ENCODE measurements at places on chromosomes 3 and 15.
A peak's percentile ranks its signal among the peaks of the same experiment; 100 is the strongest.

- no peak for DNase-seq
These were observed 137.6 kb downstream of the RPLP1 start for GRCh38 chr15:69590201-69590710.

- DNase-seq, result no peak
These were observed 228.1 kb downstream of the ADAMTS9 start for GRCh38 chr3:64459711-64460110.

- DNase-seq, result no peak
These were observed 83.6 kb downstream of the NSUN3 start for GRCh38 chr3:94146455-94146854.

DNA sequence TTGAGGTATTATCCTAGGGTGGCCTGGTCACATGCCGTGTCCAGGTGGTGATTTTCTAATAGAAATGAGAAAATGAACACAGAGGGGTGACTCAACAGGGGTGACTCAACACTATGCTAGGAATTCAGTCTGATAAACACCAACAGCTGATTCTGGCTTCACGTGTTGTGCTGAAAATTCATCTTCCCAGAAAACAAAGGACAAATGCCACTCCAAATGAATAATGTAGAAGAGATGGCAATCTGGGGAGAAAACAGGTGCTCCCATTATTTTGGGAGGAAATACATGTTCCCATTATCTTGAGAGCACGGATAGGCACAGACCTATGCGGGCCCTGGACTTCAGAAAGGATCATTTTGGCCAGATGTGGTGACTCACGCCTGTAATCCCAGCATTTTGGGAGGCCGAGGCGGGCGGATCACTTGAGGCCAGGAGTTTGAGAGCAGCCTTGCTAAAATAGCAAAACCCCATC, 101.2 kb upstream of the MEX3B start:
- peak; percentile 75 for DNase-seq

DNA sequence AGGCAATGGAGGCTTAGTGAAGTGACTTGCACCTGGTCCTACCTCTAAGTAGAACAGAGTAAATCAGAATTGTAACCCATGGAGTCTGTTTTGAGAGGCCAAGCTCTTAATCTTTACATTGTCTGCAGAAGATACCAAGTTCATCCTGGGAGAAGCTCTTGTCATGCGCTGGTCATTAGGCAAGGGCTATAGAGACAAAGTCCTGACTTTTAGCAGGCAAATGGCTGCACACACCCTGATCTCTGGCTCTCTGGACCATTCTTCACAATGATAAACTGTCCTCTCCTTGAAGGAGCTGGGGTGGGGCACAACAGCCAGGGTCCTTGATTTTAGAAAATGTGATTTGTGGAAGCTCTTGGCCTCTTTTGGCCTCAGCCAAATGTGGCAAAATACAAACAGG, 65.4 kb downstream of the MCTP2 start:
- no peak for DNase-seq

DNA sequence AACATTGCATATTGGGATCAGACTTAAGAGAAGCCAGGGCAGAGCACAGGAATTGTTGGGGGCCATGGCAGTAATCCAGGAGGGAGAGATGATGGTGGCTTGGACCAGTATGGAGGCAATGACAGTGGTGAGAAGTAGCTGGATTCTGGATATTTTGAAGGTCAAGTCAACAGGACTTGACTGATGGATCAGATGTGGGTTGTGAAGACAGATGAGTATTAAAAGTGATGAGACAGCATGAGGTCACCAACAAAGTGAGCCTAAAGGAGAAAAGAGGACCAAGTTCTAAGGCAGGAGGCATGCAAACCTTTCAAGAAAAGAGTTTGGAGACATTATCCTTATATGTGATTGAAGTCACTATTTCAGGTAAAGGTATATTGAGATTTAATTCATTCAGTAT, 56.6 kb upstream of the TIPARP start:
- DNase-seq, result no peak

- DNase-seq, result no peak
These were observed 6.1 kb upstream of the HHATL start for GRCh38 chr3:42708611-42709151.

DNA sequence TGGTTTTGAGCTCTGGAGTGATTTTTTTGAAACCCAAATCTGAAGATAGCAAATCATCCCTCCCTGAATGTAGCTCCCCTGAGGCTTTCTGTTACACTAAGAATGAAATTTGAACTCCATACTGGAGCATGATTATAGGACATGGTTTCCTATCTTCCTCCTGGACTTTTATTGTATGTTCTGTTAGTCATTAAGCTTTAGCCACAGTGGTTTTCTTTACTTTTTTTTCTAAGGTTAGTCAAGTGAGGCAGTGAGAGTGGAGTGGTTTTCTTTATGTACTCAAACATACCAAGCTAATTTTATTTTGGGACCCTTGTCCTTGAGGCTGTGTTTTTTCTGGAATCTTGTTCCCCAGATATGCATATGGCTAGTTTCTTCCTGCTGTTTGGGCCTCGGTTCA, 55.2 kb upstream of the FRMD4B start:
- no peak for DNase-seq

GRCh38 chr15:80920271-80920699, 69.3 kb downstream of the MESD start:
- no peak for DNase-seq

GRCh38 chr3:156189927-156190326, 69.5 kb downstream of the KCNAB1 start:
- no peak for DNase-seq

DNA sequence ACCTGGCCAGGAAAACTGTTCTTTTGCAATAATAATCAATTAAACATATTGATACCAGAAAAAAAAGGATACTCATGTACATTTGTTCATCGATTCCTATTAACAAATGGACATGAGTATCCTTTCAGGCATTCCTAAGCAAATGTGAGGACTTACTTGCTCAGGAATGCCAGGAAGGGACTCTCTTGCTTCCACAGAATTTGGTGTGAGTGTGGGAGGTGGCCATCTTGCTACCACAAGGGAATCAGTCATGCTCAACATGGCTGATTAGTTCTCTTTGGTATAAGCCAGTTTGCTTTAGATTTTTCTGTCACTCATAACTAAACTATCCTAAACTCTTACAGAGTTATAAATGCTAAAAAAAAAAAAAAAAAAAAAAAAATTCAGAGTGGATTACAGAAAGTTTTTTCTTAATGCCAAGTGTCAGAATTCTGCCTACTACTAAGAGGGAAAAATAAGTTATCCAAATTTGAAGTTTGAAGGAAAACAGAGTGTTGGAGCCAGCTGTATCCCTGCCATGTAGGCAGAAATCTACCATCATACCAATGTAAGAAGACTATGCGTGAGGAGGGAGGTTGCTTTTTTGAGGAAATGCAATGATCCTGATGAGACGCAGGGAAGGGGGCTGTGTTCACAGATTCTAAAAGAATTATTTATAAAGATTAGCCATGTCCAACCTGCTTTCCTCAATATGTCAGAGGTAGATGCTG, 98.7 kb downstream of the PLD1 start:
- no peak for DNase-seq

- no peak for DNase-seq
These were observed 524.2 kb downstream of the NLGN1 start for GRCh38 chr3:173921732-173922131.

DNA sequence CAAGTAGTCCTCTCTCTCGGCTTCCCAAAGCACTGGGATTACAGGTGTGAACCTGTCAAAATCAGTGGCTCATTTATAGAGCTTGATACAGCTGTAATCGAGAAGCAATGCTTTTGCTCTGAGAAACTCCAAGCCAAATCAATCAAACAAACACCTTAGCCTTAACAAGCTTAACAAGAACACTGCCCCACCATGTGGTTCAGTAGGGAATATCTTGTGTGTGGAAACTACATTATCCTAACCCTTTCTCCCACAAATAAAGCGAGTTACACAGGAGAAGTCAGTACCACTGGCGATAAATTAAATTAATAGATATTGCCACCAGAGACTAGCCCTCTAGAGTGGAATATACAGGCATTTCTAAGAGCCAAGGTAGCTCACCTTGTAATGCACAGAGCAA, 13.9 kb downstream of the CDAN1 start:
- DNase-seq, result no peak

GRCh38 chr15:66865622-66866611, 163.9 kb downstream of the SMAD6 start:
- no peak for DNase-seq

- peak; percentile 56 for DNase-seq
These were observed 39.2 kb upstream of the BCL2A1 start for GRCh38 chr15:80010131-80010673.

DNA sequence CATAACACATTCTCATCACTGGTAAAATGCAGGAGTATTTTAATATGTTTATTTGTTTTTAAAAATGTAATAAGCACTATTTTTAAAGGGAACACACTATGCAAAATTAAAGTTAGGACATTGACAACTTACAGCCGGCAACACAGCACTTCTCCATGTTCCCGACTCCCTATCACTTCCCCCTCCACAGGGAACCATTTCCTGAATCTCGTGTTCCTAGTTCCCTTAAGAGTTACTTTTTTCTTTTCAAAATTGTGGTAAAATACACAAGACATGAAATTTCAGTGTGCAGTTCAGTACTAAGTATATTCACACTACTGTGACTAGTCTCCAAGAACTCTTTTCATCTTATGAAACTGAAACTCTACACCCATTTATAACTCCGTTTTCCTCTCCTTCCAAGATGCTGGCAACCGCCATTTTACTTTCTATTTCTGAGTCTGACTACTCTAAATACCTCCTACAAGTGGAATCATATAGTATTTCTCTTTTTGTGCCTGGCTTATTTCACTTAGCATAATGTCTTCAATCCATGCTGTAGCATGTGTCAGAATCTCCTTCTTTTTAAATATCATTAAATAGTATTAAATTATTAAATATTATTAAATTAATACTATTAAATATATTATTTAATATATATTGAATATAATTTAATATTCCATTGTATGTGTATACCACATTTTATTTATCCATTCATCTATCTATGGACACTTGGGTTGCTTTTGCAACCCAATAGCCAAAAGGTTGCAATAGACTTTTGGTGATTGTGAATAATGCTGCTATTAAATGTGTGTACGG, 25.9 kb upstream of the UBE2Q2 start:
- DNase-seq, result no peak

- DNase-seq, result no peak
These were observed 39.6 kb downstream of the FAM3D start for GRCh38 chr3:58626841-58627569.

- DNase-seq, result no peak
These were observed 469.7 kb downstream of the PDCD6IP start for GRCh38 chr3:34268032-34268709.

- no peak for DNase-seq
These were observed 6.9 kb downstream of the COL7A1 start for GRCh38 chr3:48588230-48588629.

- DNase-seq, result no peak
These were observed 24.9 kb downstream of the NXPE3 start for GRCh38 chr3:101803939-101804338.

GRCh38 chr3:64638981-64639481, 48.8 kb downstream of the ADAMTS9 start:
- no peak for DNase-seq

GRCh38 chr15:29988701-29989100, 94.1 kb upstream of the GOLGA8J start:
- no peak for DNase-seq

GRCh38 chr3:49636883-49637609, 37.1 kb upstream of the APEH start:
- peak; percentile 54 for DNase-seq

GRCh38 chr3:86229086-86229774, 761.7 kb downstream of the VGLL3 start:
- DNase-seq, result no peak

GRCh38 chr3:166071-166470, 30.5 kb upstream of the CHL1 start:
- DNase-seq, result no peak

DNA sequence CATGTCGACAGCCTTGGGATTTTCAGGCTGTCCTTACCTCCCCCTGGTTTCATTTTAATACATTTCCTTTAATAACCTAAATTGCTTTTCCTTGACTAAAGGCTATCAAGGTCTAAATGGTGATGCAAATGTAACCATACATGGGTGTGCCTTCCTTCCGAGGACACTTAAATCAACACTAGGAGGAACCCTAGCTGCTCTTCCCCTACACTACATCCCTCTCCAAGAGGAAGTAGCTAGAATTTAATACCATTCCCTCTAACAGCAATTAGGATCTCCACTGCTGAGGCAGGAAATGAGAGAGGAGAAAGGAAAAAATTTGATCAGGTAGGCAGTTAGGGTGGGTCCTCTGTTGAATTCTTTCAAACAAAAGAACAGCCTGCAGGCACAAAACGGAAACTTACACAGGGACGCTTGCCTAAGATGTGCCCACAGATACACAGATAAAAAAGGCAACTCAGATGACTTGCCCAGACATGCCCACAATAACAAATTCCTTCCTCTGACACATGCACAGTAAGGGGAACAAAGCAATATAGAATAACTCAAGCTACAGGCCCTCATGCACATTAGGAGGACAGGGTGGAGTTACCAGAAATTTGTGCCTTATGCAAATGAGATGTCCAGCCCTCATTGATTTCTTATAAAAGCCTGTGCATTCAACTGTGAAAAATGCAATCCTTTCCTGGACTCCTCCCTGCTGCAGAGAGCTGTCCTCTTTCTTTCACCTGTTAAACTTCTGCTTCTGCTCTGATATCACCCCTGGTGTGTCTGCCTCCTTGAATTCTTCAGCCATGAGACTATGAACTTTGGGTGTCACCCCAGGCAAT, 1024.4 kb upstream of the CADM2 start:
- peak; percentile 56 for DNase-seq

GRCh38 chr3:172739462-172739861, 11.1 kb upstream of the ECT2 start:
- DNase-seq, result no peak

GRCh38 chr3:105214590-105214989, 152.1 kb upstream of the ALCAM start:
- DNase-seq, result no peak

- no peak for DNase-seq
These were observed 190.8 kb downstream of the PDCD6IP start for GRCh38 chr3:33989229-33989628.

DNA sequence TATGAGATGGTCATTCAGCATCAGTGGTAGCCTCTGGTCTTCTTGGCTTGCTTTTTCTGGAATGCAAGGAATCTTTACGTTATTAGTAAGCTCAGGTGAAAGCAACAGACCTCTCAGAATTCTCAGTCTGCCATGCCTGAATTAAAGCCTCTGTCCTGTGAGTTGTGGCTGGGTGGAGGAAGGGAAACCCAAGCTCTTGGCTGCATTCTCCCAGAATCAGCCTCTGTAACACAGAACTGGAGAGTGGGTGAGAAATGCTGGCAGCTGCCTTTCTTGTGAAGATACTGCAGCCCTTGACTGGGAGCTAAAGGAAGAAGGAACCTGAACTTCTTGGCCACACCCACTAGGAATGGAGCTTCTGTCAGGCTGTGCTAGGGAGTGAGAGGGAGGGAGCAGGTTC, 505.8 kb downstream of the EPHA3 start:
- DNase-seq, result no peak

DNA sequence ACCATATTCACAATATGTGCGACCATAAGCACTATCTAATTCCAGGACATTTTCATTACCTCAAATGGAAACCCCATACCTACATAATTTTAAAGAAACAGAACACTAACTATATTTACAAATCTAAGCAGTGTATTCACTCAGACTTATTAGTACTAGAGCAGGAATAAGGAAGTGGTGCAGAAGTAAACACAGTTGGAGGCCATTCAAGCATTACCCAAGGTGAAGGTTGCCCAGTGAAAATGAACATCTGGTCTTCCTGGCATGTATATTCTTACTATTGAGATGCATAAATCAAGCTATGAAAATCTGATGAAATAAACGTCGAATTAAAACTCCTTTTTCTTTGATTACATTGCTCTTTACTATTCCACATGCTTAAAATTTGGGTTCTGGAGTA, 78.9 kb upstream of the TTC14 start:
- DNase-seq, result no peak

- DNase-seq, result no peak
These were observed 2.8 kb downstream of the BCL2L10 start for GRCh38 chr15:52109559-52110451.
